ENCODE measurements at places on chromosomes 1 and 21.
A peak's percentile ranks its signal among the peaks of the same experiment; 100 is the strongest.

- DNase-seq, result peak; percentile 70
- H3K4me3 ChIP-seq, result no peak overlapping the region
- H3K36me3 ChIP-seq, result no peaks in the 10 kb centered on the region
These were observed 105.1 kb downstream of the COLGALT2 start for GRCh38 chr1:183932412-183932811.

- H3K27me3 ChIP-seq, result no peaks in the 10 kb centered on the region
- peaks cover 2% of the 10 kb centered on the region for H3K36me3 ChIP-seq
- DNase-seq, result no peak
- no peak overlapping the region for H3K27ac ChIP-seq
- no peak overlapping the region for H3K4me3 ChIP-seq
These were observed 2.7 kb downstream of the PPFIA4 start for GRCh38 chr1:203028784-203029553.

DNA sequence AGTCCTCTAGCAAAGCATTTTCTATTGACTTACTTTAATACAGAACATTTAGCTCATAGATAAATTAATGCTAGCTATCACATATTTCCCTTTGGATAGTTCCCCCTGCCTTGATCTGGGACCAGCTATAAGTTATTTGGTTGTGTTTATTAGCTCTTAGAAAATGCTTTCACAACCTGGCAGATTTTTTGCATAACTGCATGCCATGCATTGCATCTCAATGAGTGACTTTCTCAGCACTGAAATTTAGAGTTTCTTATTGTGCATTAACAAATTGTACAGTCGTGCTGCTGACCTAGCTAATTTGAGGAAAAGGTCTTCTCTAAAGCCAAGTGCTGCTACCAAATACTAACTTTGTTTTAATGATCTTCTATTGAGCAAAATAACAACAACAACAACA lies 164.8 kb downstream of the PLPPR5 start:
- H3K27me3 ChIP-seq, result no peaks in the 10 kb centered on the region
- no peak overlapping the region for H3K4me3 ChIP-seq

DNA sequence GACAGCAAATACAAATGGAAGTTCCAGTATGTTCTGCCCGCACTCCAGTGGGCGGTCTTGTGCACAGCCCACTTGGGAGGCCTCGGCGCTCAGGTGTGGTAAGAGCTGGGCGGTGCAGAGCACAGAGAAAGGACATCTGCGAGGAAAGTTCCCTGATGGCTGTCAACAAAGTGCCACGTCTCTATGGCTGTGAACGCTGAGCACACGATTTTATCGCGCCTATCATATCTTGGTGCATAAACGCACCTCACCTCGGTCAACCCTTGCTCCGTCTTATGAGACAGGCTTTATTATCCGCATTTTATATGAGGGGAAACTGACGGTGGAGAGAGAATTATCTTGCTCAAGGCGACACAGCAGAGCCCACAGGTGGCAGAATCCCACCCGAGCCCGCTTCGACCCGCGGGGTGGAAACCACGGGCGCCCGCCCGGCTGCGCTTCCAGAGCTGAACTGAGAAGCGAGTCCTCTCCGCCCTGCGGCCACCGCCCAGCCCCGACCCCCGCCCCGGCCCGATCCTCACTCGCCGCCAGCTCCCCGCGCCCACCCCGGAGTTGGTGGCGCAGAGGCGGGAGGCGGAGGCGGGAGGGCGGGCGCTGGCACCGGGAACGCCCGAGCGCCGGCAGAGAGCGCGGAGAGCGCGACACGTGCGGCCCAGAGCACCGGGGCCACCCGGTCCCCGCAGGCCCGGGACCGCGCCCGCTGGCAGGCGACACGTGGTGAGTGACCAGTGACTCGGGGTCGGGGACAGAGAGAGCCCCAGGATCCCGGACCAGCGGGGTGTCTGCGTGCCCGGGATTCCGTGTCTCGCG lies at the start of gene IL12RB2:
Gene IL12RB2 (plus strand): TSS at position 623 of the 810 bp plus-strand sequence. CDS start 12,496 bp downstream, outside the sequence.
- peak within 1 kb of the TSS; percentile 50 for H3K4me3 ChIP-seq
- no peak for DNase-seq
- no peaks in the 10 kb centered on the region for H3K36me3 ChIP-seq
- peak within 1 kb of the TSS; percentile 19 for H3K27ac ChIP-seq
- H3K27me3 ChIP-seq, result peaks cover 44% of the 10 kb centered on the region

DNA sequence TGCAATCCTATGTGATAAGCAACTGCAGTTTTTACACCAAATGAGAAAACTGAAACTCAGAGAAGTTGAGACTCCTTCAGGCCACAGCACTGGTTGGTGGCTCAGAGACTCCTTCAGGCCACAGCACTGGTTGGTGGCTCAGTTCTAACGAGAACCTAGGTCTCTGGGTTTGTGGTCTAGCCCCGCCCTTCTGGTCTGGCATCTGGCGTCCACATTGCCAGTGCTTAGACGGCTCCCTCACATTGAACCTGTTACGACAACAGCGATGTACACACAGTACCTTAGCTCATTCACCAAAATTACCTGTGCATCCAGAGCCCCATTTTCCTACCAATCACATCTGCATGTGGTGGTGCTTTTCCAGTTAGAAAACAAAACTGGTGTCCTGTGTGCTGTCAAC lies 66.1 kb downstream of the NID1 start:
- peaks cover 13% of the 10 kb centered on the region for H3K4me1 ChIP-seq
- peak overlapping the region; percentile 48 for H3K27ac ChIP-seq
- H3K36me3 ChIP-seq, result no peaks in the 10 kb centered on the region
- H3K4me3 ChIP-seq, result no peak overlapping the region
- no peak for DNase-seq

- H3K36me3 ChIP-seq, result no peaks in the 10 kb centered on the region
- no peaks in the 10 kb centered on the region for H3K4me1 ChIP-seq
- H3K27me3 ChIP-seq, result no peaks in the 10 kb centered on the region
These were observed 30.7 kb downstream of the CNIH4 start for GRCh38 chr1:224387302-224387912.

DNA sequence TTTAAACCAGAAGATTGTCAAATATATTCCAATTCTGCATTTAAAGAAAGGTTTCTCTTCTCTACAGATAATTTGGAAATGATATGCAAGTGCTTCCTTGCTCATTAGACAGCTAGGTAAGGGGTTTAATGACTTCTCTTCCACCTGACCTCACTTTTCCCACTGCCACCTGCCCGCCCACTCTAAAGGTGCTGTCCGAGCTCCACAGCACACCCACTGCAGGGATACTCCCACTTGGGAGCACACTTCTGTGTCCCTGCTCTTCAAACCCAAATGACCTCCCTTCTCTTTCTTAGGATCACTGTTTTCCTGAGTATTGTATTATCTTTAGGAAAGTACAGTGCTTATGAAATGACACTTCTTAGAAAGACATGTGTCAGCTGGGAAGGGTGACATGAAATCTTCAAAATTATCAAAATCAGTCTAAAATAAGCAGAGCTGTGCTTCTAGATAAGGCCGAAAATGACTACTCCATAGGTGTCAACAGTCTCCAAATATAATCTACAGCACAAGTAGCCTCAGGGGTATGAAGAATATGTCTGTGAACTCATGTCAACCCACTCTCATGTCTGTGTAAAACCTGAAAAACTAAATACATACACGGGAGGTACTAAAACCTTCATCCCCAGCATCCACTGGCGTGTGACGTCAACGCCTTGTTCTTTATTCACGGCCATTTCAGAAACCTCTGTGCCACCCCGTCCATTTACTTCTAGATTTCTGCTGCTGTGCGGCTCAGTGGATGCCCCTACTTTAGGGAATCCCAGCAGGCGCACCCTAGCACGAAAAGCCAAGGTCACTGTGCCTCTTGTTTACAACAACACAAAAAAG lies 71.0 kb downstream of the SLC45A1 start:
- H3K27me3 ChIP-seq, result no peaks in the 10 kb centered on the region
- H3K36me3 ChIP-seq, result no peaks in the 10 kb centered on the region
- DNase-seq, result no peak
- peaks cover 7% of the 10 kb centered on the region for H3K4me1 ChIP-seq
- no peak overlapping the region for H3K27ac ChIP-seq
- no peak overlapping the region for H3K4me3 ChIP-seq

- H3K4me1 ChIP-seq, result peaks cover 31% of the 10 kb centered on the region
- H3K36me3 ChIP-seq, result no peaks in the 10 kb centered on the region
- H3K27me3 ChIP-seq, result no peaks in the 10 kb centered on the region
- H3K27ac ChIP-seq, result peak overlapping the region; percentile 73
- DNase-seq, result no peak
- no peak overlapping the region for H3K4me3 ChIP-seq
These were observed 18.0 kb upstream of the ID3 start for GRCh38 chr1:23577056-23578004.

DNA sequence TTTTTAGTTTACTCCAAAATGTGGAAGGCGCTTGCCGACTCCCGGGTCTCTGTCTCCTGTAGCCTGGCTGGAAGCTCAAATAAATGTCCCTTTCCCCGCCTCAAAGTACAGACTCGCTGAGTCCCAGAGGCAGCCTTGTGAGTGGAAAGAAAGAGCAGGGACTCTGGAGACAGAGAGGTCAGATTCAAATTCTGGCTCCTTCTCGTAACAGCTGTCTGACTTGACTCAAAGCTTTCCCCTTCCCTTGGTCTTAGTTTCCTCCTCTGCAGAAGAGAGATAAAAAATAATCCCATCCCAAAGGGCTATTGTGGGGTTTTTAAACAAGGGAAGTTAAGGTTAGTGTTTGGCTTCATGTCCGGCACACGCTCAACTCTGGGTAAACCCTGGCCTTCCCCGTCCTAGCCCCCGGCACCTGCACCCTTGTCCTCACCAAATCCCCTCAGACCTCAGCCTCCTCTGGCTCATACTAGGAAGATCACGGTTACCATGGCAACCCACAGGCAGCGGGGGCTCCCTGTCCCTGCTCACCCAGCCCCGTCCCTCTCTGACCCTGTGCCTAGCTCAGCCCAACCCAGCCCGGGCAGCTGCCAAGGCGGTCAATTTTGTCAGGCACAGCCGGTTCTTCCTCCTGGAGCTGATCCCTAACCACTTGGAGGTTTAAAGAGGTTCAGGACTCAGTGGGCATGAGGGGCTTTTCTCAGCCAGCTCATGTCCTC lies 49.2 kb upstream of the IGSF21 start:
- H3K4me3 ChIP-seq, result no peak overlapping the region
- H3K4me1 ChIP-seq, result no peaks in the 10 kb centered on the region
- no peaks in the 10 kb centered on the region for H3K36me3 ChIP-seq
- no peak for DNase-seq
- no peak overlapping the region for H3K27ac ChIP-seq

- no peaks in the 10 kb centered on the region for H3K36me3 ChIP-seq
- DNase-seq, result no peak
- no peaks in the 10 kb centered on the region for H3K4me1 ChIP-seq
These were observed 13.5 kb upstream of the TINAGL1 start for GRCh38 chr1:31562707-31563360.

Data from tibial nerve (tissue), 4 donors.